ENCODE measurements at places on chromosomes 5 and 9.

GRCh38 chr5:42423285-42424165 lies at the start of gene GHR:
Gene GHR (plus strand): TSS chr5:42423439. CDS start chr5:42565875, 142,436 bp downstream.
- DNase-seq = peak; percentile 87

DNA sequence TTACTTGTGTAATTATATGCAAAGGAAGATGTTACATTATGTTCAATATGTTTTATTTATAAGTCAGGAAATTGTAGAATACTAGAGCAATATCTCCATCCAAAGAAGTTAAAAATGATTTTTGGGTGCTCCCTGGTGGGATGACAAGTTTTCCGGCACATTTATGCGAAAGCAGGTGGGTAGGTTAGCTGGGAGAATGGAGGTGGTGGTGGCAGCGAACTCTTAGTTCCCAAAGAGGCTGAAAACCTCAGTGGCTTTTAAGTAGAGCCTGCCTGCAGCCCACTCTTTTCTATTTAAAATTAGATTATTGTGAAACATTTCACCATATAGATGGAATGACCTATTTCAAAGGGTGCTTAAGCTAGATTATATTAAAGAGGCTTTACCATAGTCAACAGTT lies 51.8 kb downstream of the ANKRD33B start:
- DNase-seq = no peak

GRCh38 chr5:167643631-167644280 lies 647.7 kb upstream of the WWC1 start:
- DNase-seq = no peak

DNA sequence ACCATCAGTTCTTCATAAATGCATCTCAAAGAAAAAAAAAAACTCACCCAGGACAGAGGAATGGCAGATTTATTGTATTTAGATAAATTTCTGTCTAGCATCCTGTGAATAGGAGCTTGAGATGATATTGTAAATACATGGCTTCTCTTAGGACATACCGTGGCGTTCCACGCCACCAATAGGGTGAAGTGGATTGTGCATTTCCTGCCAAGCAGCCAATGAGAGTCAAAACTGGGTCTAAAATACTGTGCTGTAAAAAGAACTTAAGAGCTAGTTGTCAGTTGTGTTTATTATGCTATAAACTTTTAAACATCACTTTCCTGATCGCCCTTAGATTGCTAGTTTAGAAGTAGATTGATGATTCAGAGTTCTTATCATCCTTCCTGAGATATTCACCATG lies 20.9 kb upstream of the TRPM6 start:
- no peak for DNase-seq

DNA sequence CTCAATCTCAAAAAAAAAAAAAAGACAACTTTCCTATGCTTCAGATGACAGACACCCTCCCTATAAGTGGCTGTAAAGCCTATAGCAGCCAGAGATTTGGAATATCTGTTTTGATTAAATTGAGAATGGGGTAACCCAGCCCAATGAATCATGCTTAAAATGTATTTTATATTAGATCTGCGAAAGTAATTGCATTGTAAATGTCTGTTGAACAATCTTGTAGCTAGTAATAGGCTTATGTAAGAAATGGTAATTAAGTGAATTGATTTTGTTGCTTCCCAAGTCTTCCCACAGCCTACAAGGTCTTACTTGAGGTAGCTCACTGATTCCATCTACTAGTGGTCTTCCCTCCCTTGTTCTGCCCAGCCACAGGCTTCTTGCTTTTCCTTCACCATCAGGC lies 590.7 kb downstream of the ACTL7B start:
- no peak for DNase-seq

Data from AG08395 (cell line).